ENCODE measurements at places on chromosomes 2 and 18. TPM values are rescaled to one million over a fixed set of nuclear protein-coding genes. Genes with fewer than 3 reads are reported as not detected.

Gene HOXD9
- 1.7 TPM for total RNA-seq

Gene ERFE
- 7.6 TPM for total RNA-seq

Gene SIX3
- 0.58 TPM for total RNA-seq

Gene PCARE
- total RNA-seq, result not detected

Gene ACADL
- total RNA-seq, result not detected

Gene HAT1
- 66.7 TPM for total RNA-seq

Gene LIMS1
- 54.3 TPM for total RNA-seq

Gene NYAP2
- not detected for total RNA-seq
